Activated CD4-positive, alpha-beta T cell treated with anti-CD3 and anti-CD28 coated beads for 1 hour (primary cell): ENCODE measurements at places on chromosomes 5 and 9.

- DNase-seq = no peak
Observed at GRCh38 chr5:158552241-158552640, 547.5 kb downstream of the EBF1 start.

GRCh38 chr5:175853573-175854230 lies 17.7 kb upstream of the CPLX2 start:
- DNase-seq = no peak

- DNase-seq = no peak
Observed at GRCh38 chr9:115469841-115470240, 351.9 kb upstream of the TNC start.

GRCh38 chr9:84411683-84412267 lies 71.2 kb upstream of the SLC28A3 start:
- no peak for DNase-seq

GRCh38 chr9:4137234-4137633 lies 162.6 kb downstream of the GLIS3 start:
- DNase-seq = no peak

- DNase-seq = no peak
Observed at GRCh38 chr5:9361835-9362234, 184.0 kb downstream of the SEMA5A start.

DNA sequence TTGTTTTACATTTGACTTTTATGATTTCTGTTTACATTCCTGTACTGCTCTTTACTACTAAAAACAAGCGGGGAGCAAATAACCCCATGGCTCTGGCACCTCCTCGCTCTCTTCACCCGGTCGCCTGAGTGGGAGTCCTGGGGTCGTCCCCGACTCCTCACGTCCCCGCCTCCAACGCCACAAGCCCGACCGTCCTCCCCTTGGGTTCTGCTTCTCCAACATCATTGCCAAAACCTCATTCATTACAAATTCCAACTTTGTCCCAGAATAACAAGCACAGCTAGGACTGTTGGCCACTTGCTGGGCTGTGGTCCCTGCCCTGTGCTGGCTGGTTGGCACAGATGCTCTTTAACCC lies 35.1 kb downstream of the MRPL36 start:
- no peak for DNase-seq

DNA sequence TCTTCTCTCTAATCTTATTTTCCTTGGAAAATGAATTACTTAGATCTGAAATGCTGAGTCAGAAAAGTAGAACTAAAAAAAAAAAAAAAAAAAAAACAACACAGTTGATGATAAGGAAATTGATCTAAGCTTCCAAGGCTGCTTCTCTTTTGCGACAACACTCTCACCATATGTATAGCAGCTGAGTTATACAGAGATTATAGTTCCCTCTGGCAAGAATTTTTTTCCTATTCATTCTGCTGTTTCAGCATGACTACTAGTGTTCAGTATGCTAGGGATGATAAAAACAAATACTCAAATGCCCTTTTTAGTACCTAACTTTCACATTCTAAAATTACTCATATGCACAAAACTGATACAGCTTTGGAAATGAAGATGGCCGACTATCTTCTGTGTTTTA lies 267.3 kb downstream of the MLLT3 start:
- no peak for DNase-seq

DNA sequence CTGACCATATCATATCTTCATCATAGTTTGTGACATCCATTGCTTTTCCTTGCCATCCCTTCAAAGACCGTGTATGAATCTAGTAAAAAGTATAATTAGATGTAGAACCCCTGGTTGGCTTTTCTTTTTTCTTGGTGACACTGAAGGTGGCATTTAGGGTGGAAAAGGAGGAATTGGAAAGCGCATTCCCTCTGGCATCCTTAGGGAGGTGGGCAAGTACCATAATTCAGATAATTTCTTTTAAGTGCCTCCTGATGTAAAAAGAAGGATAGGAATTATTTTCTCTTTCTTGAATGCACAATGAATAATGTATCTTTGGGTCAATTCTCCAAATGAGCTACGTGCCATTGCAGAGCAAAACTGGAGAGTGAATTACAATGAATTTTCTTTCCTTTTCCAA lies 73.2 kb upstream of the SMARCA2 start:
- DNase-seq = no peak

- no peak for DNase-seq
Observed at GRCh38 chr9:123472862-123473614, 117.0 kb downstream of the CRB2 start.

- no peak for DNase-seq
Observed at GRCh38 chr9:100573655-100574260, 4.1 kb upstream of the CAVIN4 start.

- no peak for DNase-seq
Observed at GRCh38 chr5:15526413-15526812, 26.4 kb downstream of the FBXL7 start.

DNA sequence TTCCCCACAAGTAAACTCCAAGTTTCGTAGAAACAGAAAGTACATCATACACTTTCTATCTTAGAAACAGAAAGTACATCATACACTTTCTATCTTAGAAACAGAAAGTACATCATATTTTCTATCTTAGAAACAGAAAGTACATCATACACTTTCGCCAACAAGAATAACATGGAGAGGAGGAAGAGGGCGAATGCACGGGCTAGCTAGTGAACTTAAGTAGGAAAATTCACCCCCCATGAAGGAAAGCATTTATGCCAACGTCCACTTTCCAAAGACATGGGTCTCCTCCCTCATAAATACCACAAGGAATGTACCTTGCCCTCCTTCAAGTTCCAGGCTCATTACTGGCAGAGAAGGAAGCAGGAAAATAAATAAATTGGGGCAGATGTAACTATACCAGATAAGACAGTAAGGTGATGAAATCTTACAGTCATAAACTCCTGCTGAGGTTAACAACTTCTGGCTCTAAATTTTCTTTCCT lies 64.7 kb downstream of the FRMD3 start:
- DNase-seq = no peak

GRCh38 chr9:13284011-13284410 lies 4.5 kb upstream of the MPDZ start:
- DNase-seq = no peak

- no peak for DNase-seq
Observed at GRCh38 chr5:171207256-171207847, 101.7 kb upstream of the TLX3 start.

DNA sequence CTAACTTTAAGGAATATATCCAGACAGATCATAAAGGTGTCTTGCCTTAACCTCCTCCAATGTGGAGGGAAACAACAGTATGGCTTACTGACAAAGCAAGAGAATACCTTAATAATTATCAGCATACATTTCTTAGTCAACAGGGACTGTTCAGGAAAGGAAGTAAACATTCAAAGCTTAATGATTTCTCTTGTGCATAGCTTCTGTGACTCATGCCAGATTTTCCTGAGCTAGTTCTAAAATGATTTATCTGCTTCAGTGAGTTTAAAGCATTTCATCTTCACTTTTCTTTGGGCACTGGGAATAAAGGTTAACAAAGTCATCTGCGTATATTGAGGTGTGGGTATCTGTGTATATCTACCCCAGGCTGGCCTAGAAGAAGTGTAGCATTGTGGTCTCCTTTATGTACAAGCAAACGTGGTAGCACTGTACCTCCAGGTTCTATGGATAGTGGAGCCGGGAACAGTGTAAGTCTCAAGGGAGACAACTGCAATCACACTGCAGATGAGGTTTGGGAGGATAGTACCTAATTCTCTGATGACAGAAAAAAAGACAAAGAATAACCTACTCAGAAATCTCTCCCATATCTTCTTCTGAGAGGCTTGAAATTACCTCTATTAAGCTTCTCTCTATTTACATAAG lies 284.1 kb downstream of the HCN1 start:
- no peak for DNase-seq

DNA sequence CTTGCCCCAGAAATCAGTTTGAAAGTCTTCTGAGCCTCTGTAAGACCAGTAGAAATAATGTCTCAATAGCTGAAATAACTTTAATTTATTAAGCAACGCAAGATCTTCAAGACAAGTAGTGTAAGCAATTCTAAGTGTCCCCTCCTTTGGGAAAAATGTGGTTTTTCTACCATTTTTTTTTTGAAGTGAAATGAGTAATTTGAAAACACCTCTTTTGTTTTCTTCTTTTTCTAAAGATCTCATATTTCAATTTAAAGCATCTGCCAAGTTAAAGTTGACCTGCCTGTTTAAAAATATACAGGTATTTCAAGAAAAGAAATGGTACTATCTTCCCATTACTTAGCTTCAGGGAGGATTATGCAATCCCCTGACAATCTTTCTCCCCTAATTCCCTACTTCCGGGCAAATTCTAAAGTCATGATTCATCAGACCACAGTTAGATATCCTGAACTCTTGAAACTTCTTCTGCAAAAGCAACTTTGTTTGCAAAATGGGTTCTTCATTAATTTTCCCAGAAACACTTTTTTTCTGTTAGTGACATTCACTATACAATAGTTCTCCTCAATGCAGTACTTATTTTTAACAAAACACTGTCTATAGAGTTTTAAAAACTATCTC lies 7.8 kb upstream of the ANXA1 start:
- DNase-seq = no peak

DNA sequence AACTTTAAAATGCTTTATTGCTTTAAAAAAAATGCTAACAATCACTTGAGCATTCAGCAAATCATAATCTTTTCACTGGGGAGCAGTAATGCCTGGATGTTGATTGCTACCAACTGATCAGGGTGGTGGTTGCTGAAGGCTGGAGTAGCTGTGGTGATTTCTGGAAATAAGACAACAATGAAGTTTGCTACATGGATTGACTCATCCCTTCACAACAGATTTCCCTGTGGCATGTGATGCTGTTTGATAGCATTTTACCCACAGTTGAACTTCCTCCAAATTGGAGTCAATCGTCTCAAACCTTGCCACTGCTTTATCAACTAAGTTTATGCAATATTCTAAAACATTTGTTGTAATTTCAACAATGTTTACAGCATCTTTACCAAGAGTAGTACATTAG lies 83.3 kb downstream of the MLLT3 start:
- DNase-seq = no peak

DNA sequence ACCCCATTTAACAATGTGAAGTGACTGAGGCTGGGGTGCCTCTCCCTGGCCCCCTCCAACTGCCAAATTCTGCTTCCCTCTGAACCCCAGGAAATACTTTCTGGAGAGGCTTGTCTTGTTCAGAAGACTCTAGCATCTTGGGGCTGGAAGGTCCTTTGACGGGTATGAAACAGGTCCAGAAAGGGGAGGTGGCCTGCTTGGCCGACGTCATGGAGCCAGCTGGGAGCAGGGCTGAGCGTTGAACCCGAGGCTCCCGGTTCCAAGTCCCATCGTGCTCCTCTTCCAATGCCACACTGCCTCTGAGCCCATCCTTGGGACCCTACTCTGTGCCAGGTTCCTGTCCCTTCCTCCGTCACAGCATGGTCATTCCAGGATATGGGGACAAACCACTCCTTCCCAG lies 46.9 kb downstream of the NDST1 start:
- no peak for DNase-seq

DNA sequence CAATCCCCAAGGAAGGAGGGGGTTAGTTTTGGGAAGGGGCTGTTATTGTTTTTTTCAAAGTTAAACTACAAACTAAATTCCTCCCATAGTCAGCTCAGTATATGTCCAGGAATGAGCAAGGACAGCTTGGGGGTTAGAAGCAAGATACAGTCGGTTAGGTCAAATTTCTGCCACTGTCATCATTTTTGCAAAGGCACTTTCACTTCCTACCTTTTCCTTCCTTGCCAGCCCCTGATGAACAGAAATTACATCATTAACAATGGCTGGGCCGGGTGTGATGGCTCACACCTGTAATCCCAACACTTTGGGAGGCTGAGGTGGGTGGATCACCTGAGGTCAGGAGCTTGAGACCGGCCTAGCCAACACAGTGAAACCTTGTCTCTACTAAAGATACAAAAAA lies 51.5 kb upstream of the HRH2 start:
- DNase-seq = no peak

DNA sequence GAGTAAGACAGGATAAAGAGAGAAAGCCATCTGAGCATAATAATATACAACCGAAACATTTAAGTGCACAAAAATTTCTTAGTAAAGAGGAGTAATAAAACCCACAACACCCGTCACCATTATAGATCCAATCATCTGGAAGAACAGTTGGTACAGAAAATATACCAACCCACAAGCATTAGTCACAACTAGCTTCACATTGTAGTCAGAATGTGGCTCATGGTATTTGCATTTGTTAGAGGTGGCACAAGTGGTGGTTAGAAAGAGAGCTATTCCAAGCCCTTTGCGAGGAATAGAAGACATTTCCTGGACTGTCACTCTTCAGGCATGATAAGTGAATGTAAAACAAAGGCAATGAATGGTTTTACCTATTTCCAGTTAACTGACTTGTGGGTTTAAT lies 677.5 kb upstream of the ST8SIA4 start:
- DNase-seq = no peak

GRCh38 chr9:89865357-89865756 lies 260.5 kb downstream of the GADD45G start:
- no peak for DNase-seq

- DNase-seq = no peak
Observed at GRCh38 chr9:126720036-126720435, 84.8 kb upstream of the ZBTB43 start.

DNA sequence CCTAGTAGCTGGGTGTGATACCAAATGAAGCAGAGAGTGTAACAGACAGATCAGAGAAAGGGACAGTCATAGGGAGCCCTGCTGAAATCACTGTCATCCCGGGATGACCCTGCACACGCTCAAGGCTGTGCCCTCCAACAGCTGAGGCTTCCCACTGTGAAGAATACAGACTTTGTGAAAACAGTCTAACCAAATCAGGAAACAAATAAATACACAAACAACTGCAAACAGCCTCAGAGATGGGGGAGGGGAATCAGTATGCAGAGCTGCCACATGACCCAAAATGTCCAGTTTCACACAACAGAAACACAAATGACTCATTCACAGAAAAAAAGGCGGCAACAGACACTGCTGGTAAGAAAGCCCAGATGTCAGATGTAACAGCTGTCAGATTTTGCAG lies 101.9 kb downstream of the ADAMTS2 start:
- no peak for DNase-seq

DNA sequence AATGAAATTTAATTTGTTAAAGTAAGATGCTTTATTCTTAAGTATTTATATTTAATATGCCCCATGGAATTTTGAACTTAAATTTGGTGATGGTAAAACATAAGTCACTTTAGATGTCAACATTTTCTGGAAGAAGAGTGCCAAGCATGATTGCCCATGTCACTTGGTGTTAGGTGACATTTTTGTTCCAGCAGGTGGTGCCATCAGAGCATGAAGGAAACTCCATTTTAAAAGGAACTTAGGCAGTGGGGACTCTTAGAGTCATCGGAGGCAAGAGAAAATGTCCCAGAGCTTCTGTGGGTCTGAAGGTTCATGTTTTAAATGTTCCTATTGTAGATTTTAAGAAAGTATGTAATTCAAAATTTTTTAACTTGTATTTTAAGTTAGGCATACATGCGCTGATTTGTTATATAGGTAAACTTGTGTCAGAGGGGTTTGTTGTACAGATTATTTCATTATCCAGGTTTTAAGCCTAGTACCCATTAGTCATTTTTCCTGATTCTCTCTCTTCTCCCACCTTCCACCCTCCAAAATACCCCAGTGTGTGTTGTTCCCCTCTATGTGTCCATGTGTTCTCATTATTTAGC lies 789.3 kb downstream of the SEMA5A start:
- DNase-seq = no peak

GRCh38 chr5:172602783-172603231 lies 38.3 kb upstream of the NEURL1B start:
- no peak for DNase-seq
